Stimulated activated CD8-positive, alpha-beta memory T cell treated with anti-CD3 and anti-CD28 coated beads, Interleukin-7, amount 100 ng/mL, for 24 hours (primary cell): ENCODE measurements at places on chromosomes 7 and 10.

GRCh38 chr7:33764752-33765451, 140.4 kb upstream of the BMPER start:
- no peak for DNase-seq

- DNase-seq = no peak
These were observed 169.4 kb downstream of the KIAA1217 start for GRCh38 chr10:24378126-24378920.

DNA sequence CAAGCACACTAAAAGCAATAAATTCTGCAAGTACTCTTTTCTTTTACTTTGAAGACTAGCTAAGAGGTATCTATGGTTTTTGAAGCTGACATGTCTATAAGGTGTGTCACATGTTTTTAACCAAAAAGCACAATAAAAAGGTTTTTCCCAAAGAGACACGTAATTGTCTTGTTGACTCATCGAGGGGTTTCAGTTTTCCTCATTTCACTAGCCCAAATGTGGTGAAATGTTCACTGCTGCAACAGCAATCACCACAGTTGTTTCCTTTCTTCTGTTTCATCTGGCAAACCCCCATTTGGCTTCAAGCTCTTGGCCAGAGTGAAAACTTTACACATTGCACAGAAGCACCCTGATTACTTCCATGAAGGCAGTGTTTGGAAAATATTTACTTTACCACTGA, 3.8 kb upstream of the HOXA4 start:
- DNase-seq = no peak

DNA sequence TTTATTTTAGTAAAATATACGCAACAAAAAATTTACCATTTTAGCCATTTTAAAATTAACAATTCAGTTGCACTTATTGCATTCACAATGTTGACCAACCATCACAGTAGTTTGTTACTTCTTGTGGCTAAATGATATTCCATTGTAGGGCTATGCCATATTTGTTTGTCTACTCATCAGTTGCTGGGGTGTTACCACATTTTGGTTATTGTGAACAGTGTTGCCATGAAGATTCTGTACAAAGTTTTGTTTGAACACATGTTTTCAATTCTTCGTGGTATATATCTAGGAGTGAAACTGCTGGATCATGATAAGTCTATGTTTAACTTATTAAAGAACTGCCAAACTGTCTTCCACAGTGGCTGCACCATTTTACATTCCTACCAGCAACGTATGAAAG, 46.3 kb upstream of the ZNF365 start:
- no peak for DNase-seq

- no peak for DNase-seq
These were observed 197.4 kb downstream of the JCAD start for GRCh38 chr10:29861811-29862505.

DNA sequence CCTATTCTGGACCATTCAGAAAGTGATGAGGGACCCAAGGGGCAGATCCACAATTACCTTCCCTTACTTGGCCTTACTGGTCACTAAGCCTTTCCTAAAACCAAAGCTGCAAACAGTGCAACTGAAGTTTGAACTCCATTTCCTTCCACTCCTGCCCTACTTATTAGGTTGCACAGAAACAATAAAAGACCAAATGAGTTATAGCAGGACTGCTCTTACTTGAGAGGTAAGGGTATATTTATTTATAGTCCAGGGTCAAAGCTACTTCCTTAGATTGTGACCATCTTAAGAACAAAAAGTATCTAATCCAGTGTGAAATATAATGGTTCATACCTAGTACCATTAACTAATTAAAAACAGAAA, 27.0 kb downstream of the CDK6 start:
- no peak for DNase-seq

- no peak for DNase-seq
These were observed 21.4 kb downstream of the OR6V1 start for GRCh38 chr7:143073556-143073955.

DNA sequence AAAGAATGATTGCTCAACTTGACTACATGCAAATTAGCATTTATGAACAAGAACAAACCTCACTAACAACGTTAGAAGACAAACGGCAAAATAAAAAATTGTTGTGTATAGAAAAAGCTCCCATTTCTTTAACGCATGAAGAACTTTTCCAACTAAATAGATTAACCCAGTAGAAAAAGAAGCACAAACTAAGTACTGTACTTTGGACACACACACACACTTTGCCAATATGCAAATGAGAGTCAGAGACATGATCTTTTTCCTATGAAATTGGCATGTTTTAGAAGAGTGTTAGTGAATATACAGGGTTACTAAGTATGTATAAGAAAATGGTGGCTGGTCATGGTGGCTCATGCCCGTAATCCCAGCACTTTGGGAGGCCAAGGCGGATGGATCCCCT, 355.6 kb downstream of the SH2D4B start:
- DNase-seq = no peak

- DNase-seq = no peak
These were observed 365.9 kb downstream of the CRPPA start for GRCh38 chr7:16055263-16055976.

DNA sequence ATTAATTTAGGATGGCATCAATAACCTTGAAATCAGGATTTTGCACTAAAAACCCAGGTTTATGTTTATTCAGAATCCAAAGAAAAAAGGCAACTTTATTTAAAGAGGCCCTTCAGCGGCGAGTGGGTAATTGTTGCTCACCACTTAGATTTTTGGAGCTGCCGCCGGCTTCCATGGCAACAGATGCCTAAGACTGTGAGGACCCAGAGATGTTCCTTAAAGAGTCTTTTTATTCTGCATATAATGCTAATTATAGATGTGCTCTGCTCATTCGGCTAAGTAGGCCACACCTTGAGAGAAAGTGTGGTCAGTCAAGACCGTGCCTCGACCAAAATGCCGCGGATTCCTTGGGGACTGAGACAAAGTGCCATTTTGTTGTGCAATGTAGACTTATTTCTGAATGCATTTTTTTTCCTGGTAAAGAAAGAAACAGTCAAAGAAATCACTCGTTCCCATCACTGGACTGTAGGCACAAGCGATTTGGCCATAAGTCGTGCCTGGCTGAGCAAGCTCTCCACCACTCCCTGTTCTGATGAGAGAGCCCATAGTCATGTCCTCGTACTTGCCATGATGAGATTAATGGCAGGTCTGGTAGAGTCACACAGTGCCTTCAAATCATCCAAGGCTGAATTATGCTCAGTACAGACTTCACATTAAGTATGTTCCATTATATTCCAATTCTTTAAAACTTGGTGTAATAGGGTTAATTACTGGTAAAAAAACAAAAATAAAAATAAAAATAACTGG, 21.4 kb upstream of the MGMT start:
- DNase-seq = no peak

DNA sequence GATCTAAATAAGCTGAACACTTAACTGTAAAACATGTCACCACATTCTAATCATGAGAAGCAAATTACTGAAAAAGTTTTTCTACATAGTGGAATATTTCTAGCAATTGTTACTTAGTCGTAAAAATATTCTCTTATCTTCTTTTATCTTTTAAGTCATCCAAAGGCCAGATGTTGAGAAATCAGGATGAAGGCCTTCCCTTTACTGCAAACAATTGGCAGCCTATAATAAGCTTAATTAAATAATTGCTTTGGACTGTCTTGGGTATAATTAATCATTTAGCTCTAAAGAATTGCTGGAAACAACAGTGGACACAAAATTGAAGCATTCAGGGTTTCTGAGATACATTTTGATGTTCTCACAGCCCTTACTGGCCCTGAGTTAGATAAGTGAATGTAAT, 226.5 kb downstream of the FANK1 start:
- no peak for DNase-seq

DNA sequence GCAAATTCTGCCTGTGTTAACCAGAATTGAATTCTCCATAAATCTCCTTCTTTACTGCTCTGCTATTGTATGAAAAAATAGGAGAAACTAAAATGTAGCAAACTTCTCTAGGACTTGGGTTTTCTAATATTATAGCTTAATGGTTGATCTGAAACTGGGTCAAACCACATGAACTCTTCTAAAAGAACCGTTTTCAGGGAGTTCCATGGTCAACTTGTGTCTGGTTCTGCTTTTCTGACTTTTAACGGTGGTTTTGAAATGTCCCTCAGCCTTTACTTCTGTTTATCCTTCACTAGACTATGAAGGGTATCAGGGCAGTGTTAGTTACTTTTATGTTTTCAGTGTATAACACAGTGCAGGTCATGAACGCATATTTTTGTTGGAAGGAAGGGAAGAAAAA, 242.2 kb downstream of the TSPAN12 start:
- DNase-seq = no peak

GRCh38 chr7:38699471-38699870, 68.3 kb upstream of the AMPH start:
- DNase-seq = no peak

- DNase-seq = no peak
These were observed 9.3 kb downstream of the RBM33 start for GRCh38 chr7:155653803-155654202.

GRCh38 chr7:151897161-151897731, 20.3 kb upstream of the PRKAG2 start:
- no peak for DNase-seq

- DNase-seq = no peak
These were observed 141.3 kb upstream of the ZNF438 start for GRCh38 chr10:31172925-31173324.

DNA sequence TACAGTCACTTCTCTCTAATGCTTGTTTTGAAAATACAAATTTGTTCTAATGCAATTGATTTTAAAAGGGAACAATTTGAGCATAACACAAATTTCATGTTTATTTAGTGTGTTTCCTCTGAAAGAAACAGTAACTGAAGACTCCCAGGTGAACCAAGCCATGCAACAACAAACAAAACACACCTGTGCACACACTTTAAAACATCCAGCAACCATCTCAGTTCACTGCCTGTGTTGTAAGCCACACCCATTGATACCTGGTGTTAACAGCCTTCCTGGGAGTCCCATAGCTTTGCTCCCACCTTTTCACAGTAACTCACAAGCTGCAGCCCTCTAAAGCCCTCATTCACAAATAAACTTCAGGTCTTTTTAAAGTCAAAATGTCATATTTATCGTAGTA, 89.3 kb downstream of the DOCK4 start:
- DNase-seq = no peak

GRCh38 chr7:30254717-30255063, 29.7 kb upstream of the ZNRF2 start:
- DNase-seq = no peak

DNA sequence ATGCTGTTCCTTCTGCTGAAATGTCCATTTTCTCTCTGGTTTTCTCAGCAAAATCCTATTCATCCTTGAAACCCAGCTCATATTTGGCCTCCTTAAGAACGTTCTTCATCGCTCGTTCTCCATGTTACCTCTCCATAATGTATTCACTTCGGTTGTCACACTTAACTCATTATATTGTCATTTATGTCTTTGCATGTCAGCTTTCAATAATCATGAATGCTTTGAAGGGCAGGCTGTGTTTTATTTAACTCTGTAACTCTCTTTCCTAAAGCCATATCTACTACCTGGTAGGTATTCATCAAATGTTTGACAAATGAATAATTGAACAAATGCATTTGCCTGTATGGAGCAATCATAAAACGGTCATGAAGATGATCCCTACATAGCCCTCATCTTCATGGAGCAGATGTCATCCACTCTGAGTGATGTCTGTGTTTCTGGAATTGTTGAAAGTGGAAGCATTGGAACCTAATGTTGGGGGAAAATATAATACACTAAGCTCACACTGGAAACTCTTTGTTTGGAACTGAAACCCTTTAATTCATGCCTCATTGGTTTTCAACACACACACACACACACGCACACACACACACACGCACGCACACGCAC, 303.4 kb downstream of the PLXNA4 start:
- no peak for DNase-seq

GRCh38 chr7:38385682-38386081, 112.2 kb upstream of the TARP start:
- DNase-seq = no peak

DNA sequence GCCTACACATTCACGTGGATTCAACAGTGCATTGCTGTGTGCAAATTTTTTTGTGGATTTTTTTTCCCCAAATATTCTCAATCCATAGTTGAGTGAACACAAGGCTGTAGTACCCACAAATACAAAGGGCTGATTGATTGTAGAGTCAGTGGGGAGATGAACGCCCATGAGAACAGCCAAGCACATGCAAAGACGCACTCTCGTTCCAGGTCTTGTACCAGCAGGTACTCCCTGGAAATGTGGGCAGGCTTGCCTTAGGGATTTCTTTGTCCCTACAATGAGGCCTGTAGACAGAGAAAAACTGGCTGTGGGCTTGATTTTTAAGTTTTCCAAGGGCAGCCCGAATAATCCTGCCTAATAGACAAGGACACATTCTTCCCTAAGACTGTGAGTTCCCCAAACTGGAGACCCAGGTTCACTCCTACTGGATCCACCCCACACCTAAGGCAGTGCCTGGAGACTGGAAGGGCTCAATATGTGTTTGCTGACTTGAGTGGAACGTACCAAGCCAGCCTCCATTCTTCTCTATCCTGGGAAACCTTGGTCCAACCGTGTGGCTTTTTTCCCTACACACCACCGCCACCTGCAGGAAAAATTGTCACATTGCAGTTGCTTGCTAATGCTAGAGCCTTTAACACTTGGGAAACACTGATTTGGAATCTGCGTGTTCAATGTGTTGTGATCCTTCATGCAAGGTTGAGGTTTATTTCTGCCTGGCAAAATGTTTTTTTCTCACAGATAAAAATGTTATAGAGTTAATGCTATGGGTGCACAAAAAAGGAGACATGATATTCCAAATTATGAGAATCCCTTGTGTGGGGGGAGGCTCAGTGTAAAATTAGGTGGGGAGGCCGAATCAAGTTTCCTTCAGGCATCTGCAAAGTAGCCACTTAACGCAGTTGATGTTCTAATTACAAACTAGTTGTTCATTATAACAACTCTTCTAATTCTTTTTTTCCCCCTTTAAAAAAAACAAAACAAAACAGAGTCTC, 49.3 kb downstream of the PPP1R17 start:
- DNase-seq = no peak

- no peak for DNase-seq
These were observed 10.9 kb downstream of the BPGM start for GRCh38 chr7:134657526-134657925.

- no peak for DNase-seq
These were observed at the start of gene CDK5 for GRCh38 chr7:151057506-151057988. CDK5 (minus strand) TSS chr7:151057897; CDS start chr7:151057848, 49 bp downstream.

- DNase-seq = no peak
These were observed 66.5 kb downstream of the CDK6 start for GRCh38 chr7:92769844-92770243.

DNA sequence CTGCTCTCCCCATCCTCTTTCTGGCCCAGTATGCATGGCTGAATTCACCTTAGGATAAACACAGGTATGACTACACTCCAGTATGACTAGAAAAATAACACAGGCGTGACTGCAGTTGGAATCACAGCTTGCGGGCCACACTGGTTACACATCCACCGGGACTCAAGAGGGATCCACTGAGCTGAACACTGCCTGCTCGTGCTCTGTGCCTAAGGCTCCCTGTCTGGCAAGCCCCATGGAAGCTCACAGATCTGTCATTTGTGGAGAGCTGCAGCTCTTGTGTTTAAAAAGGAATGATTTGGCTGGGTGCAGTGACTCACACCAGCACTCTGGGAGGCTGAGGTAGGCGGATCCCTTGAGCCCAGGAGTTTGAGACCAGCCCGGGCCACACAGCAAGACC, 26.8 kb downstream of the VOPP1 start:
- no peak for DNase-seq
